ENCODE measurements at places on chromosomes 5 and 9.

DNA sequence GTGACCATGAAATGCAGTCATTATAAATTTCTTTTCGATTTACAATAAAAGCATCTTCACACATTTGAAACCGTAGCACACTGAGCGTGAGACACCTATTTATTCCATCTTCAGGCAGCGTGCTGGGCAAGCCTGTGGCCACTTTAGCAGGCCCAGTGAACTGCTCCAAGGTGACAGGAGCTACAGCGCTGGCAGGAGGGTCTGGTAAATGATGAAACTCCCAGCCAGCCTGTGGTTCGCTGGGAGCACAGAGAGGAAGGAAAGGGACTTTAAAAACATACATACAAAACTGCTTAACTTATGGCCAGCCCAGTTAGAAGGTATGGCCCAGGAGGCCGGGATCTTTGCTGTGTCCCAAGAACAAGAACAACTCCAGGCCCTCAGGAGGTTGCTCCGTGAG, 5.1 kb downstream of the RAPGEF1 start:
- no peak for DNase-seq

- DNase-seq, result no peak
Observed at GRCh38 chr5:138663009-138663408, 87.8 kb upstream of the HSPA9 start.

- DNase-seq, result peak; percentile 45
Observed at GRCh38 chr5:137563646-137564397, 64.7 kb upstream of the SPOCK1 start.

GRCh38 chr5:124655921-124656511, 90.4 kb downstream of the ZNF608 start:
- peak; percentile 83 for DNase-seq

DNA sequence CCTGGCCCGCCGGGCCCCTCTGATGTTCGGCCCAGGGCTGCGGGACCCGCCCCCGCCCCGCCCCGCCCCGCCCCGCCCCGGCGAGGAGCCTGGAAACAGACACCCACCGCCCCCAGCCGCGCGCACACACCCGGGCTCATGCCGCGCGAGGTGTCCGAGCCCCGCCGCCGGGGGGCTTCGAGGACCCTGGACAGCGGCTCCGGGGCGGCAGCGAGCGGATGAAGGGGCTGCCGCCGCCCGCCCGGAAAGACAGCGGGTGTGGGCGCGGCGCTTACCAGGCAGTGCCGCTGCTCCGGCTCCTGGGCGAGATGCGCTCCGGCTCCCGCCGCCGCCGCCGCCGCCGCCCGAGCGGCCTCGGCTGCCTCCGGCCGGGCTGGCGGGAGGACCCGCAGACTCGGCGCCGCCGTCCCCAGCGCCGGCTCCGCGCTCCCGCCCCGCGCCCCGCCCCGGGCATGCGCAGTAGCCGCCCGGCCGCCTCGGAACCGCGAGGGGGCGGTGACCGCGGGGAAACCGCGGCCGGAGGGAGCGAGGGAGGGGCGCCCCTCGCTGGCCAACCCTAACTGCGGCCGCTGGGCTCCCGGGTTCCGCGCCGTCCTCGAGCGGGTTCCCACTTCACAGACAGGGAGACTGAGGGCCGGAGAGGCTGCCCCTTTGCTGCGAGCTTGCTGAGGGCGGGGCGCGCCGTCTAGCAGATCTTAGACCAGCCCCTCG, at the start of gene GPRIN1:
Gene GPRIN1, minus strand, starts transcription at position 433 of the 711 bp plus-strand sequence. CDS start 10,322 bp downstream, outside the sequence.
- DNase-seq, result peak; percentile 79

- no peak for DNase-seq
Observed at GRCh38 chr5:21152611-21153010, 1164.6 kb upstream of the CDH18 start.

DNA sequence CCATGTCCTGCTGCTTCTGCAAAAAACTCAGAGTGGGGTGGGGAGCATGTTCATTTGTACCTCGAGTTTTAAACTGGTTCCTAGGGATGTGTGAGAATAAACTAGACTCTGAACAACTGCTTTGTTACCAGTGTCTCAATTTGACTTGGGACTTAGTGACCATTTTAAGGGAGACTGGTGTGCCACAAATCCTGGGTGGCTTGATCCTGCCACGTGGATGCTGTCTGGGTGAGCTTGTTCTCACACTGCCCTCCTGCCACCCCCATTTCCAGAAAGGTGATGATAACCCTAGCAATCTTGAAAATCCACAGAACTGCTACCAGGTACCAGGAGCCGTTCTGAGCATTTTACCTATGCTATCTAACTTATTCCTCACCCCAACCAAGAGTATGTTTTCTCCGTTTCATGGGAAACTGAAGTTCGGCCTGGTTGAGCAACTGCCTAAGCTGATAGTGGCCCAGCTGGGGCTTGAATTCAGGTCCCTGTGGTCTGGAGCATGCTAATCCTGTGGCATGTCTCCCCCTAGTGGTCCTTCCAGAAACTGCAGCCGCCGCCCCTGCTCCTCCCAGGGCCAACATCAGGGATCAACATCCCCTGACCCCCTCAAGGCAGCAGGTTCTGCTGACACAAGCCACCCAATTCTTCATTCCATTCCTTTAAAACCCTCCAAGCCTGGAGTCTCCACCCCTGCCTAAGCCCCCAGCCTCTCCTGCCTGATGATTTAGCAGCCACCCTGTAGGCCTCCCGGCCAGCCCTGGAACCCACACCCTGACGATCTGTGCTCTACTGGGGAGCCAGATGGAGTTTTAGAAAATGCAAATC, 2.8 kb downstream of the IL3 start:
- DNase-seq, result peak; percentile 45

DNA sequence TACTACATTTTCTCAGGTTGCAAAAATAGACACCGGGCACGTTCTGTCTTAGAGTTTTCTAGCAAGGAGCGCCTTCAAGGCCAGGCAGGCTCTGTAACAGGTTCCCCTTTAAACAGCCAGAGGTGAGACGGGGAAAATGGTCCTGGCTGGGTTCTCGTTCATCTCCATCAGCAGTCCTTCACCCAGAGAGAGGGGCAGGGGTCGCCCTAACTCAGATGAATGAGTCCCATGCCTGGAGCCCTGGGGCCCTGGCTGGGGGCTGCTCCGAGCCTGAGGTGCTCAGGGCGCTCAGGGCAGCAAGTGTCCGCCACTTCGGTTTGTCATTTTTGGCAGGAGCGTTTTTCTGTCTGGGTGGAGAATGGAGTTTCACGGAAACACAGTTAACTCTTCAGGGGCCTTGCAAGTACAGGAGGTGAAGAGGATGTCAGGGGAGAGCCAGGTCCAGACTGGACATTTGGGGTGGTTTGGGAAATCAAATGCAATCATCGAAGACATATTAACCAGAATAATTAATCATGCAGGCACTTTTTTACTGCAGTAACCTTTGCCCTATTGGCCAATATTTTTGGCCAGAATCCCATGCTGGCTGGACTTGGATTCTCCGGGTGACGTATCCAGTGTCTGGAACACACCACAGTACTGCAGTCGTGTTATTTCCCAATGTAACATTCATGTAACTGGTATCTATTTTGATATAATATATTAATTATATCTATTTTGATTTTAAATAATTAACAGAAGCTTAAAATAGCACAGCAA, 2.9 kb downstream of the NTNG2 start:
- DNase-seq, result no peak

- DNase-seq, result no peak
Observed at GRCh38 chr5:74393943-74394342, 246.6 kb downstream of the ENC1 start.

- DNase-seq, result no peak
Observed at GRCh38 chr5:878125-878524, 14.5 kb downstream of the BRD9 start.

DNA sequence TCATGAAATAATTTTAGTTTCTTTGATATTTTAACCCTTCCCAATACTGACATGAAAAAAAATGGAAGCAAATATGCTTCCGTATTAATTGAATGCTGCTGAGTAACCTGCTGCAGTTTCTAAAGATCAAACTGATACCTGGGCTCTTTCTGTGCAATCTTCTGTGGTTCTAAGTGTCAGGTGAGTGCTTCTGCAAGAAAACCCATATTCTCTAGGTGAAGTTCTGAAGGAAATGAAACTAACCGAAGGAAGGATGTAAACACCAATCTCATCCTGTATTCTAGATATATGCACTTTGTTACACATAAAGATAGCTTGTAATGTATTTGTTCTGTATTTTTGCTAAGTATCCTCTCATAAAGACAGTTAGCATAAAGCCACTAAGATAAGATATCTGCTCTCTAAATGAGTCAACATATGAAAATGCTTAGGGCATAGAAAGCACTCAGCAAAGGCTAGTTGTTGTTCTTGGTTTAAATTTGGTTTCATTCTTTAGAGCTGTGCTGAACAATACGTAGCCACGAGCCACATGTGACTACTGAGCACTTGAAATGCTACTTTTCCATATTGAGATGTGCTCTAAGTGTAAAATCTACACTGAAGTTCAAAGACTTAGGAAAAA, 52.0 kb downstream of the ITGA2 start:
- DNase-seq, result no peak

GRCh38 chr9:13554626-13555025, 275.1 kb upstream of the MPDZ start:
- no peak for DNase-seq

DNA sequence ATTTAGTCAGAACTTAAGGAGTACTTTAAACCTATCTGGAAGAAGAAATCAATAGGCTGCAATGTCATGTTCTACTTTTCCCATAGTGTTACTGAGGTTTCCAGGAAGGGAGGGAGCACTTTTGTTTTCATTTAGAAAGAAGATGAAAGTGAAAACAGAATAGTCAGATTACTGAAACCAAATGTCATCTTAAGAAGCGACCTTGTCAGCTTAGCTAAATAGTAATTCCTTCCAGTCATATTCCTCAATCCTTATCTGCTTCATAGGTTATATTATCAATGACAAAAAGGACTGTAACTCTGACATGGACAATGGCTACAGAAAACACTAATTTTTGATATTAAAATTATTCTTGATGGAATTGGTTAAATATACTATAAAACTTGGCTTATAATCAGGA, 27.7 kb downstream of the SAR1B start:
- no peak for DNase-seq

DNA sequence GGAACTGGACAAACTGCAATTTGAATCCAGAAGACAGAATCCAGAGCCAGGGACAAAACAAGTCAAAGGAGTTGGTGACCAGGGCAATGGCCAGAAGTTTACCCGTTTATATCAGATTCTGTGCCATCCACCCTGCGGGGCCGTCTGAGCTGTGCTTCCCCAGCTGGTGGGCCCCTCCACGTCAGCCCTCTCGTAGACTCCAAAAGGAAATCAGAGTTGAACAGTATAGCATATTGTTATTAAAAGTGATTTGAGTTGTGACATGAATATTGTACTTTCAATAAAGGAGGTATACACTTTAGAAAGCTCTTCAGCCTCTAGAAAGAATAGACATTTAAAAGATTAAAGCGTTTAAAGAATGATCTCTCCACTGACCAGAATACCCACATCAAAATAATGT, 102.4 kb downstream of the NFIB start:
- no peak for DNase-seq

All from NCI-H1417 (cell line).